ENCODE measurements at places on chromosomes 5 and 9.
A peak's percentile ranks its signal among the peaks of the same experiment; 100 is the strongest.

- no peak for DNase-seq
Observed at GRCh38 chr5:68170826-68171558, 44.6 kb upstream of the PIK3R1 start.

- no peak for DNase-seq
Observed at GRCh38 chr9:123455187-123455586, 99.2 kb downstream of the CRB2 start.

- DNase-seq: no peak
Observed at GRCh38 chr9:27350382-27350976, 53.5 kb upstream of the EQTN start.

DNA sequence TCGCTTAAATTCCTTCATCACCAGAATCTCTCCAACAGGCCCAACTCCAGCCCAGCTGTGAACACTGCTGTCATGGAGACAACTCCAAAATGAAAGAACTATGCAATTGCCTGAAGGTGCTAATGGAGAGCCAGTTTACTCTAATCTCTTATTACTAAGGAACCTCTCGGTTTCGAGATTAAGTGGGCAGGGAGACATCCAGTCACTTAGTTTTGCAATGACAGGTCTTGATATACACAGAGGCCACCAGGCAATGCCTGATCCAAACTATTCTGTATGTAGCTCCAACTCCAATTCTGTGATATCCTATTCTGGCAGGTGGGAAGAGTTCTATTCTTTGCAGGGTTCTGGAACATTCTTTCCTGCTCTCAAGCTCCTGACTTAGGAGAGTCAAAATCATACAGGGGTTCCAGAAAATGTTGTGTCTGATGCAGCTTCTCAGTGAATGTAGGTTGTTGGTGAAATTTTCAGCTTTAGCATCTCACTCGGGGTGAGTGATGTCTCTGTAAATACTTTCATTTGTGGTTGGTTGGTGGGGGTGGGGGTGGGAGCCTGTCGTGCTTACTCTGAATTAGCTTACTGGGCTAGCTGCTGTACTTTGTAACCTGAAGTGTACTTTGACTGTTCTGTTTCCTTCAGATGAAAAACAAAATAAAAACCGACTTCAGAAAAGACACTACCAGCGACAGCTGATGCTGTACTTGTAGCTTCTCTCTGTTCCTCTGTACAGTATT, 170.9 kb downstream of the PALM2AKAP2 start:
- peak; percentile 33 for DNase-seq
